CD4-positive, alpha-beta T cell treated with Interferon gamma for 1 hour (primary cell): ENCODE measurements at places on chromosomes 13 and 19.

DNA sequence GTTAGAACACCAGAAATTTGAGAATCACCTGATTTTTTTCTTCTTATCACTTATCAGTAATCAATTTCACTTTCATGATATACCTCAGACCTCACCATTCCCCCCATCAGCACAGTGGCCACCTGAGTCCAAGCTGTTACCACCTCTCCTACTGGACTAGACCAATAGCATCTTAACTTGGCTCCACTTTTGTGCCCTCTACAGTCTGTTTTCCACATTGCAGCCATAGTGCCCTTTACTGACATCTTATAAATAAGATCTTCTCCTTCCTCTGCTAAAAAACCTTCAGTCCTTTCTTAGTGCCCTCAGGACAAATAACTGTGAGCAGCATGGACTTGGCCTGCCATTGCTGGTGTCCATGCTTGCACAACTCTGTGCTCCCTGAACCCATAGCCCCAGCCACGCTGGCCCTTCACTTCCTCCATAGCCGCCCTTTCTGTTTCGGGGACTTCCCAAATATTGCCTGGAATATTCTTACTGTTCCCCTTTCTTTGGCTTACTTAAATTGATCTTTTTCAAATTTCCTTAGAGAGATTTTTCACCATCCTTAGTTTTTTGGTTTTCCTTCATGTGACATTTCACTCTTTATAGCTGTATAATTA, 380.8 kb downstream of the LMO7 start:
- no peak for DNase-seq

DNA sequence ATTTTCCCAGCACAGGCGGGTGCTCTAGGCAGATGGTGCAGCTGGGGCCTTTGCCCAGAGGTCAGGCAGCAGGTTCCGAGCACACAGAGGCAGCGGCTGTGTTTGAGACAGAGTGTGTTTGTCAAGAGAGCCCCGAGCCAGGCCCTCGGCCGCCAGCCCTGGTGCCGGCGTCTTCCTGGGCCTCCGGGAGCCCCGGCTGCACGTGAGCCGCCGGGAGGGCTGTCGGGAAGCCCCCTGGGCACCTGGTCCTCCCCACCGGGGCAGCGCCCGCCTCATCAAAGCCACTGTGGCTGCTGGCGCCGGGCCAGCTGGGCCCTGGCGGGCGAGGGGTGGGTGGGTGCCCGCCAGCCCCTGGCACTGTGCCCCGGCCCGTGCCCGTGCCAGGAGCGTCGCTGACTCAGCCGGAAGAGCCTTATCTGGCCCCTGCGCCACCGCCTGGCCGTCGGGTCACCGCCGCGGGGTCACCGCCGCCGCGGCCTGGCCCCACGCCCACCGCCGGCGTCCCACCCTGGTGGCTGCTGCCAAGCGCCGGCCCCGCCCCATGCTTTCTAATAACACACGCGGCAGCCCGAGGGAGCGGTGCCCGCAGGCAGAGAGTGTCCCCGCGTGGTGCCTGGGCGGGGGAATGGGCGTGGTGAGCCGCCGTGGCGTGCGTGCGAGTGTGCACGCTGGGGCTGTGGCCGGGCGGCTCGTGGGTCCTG, 14.9 kb downstream of the ARID3A start:
- DNase-seq = peak; percentile 76

DNA sequence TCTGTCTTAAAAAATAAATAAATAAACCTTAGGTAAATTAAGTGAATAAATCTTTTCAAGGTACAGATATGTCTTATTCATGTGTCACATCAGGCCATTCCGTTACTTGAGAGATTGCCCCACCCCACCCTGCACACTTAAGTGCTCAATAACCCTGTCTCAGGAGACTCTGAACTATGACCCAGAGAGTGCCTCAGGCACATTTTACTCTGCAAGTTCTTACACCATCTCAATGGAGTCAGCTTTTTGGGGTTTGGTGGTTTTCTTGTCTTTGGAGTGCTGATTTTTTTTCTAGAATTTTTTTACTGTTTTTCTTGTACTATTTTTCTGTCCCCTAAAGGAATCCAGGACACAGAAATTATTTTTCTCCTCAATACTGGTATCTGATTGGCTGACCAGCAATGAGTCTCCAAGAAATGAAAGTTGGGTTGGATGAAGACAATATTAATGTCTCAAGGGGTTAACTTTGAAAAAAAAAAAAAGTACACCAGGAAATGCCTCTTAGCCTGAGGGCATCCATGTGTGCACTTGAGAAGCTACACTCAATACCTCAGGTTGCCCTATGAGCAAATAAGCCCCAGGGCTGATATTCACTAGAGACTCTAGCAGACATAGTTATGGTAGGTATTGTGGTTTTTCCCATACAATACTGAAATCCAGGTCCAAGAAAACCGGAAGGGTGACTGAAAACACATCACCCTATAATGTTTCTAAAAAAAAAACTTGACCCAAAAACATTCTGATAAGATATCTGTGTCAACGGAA, 114.6 kb upstream of the ZNF91 start:
- DNase-seq = no peak

DNA sequence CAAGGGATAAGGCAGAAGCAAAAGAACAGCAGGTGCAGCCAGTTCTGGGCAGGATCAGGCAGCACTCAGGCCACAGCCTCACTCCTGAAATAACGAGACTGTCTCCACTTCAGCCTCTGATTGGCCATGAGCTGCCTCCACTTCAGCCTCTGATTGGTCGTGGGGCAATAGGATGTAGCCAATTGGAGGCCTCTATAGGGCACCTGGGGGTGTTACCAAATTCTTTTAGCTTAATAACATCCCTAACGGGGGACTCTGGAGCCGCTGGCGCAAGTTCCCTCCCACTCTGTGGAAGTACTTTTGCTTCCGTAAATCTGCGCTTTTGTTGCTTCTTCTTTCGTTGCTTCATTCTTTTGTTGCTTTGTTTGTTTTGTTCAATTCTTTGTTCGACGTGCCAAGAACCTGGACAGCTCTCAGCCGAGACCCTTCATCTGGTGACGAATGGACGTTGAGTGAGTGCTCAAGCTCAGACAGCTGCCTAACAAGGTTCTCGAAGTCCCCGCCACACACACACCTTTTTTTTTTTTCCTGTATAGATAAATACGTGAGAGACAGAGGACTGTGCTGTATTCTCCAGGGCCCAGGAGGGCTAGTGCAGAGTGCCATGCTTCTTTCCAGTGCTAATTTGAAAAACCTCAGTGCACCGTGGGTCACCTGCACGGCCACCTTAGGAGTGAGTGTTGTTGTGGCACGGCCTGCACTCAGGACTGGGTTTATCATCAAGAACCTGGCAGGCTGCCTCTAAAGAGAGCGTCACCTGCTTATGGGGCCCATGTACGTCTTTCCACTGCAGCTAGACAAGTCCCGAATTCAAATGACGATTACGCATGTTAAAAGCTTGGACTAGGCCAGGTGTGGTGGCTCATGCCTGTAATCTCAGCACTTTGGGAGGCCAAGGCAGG, 32.0 kb upstream of the TUBGCP3 start:
- DNase-seq = no peak

- no peak for DNase-seq
These were observed 1637.0 kb downstream of the EFNB2 start for GRCh38 chr13:104898484-104898883.

GRCh38 chr13:34623331-34623730, 318.7 kb upstream of the NBEA start:
- DNase-seq = no peak

DNA sequence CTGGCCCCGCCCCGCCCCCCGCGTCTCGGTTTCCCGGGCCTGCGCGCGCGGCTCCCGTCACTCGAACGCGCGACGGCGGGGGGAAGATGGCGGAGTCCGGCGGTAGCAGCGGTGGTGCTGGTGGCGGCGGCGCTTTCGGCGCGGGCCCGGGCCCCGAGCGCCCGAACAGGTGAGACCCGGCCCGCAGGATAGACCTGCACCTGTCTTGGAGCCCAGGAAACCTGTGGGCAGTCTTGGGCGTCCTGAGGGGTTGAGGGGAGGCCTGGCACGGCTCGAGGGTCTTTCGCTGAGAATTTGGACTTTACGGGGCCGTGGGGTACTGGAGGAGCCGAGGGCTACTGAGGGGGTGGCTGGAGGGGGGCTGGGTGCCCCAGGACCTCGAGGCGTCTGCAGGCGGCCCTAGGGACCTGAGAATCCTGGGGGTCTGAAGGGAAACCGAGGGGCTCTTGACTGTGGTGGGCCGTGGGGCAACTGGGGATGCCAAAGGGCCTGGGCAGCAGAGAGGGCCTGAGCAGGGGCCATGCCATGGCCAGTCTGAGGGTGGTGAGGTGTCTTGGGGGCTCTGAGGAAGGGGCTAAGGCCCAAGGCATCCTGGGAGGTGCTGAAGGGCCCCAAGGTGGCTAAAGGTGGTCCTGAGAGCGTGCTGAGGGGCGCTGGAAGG, at the start of gene KLHL26:
Gene KLHL26, plus strand, starts transcription at position 60 of the 661 bp plus-strand sequence. Its CDS starts 27 bp downstream, at position 87.
- no peak for DNase-seq

DNA sequence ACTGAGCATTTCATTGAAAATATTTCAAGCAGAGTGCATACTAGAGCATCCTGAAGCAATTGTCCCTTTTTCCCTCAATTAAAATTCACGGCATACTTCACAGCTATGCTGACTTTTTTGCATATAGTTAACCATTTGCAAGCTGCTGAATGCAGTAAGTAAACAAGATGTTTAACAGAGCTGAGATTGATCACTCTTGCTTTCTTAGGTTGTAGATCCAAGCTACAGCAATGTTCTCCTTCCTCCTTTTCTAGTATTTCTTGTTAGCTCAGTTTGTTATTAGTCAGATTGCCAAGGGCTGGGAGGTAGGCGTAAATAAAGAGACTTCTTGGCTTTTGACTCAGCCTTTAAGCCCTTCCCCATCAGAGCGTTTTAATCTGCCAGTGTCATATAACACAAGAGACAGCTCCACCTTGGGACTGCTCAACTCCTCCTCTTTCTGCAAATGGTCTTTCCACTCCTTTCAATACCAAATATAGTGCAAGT, at the start of gene SLITRK6:
Gene SLITRK6, minus strand, starts transcription at position 323 of the 486 bp plus-strand sequence. CDS start 2,911 bp downstream, outside the sequence.
- no peak for DNase-seq

DNA sequence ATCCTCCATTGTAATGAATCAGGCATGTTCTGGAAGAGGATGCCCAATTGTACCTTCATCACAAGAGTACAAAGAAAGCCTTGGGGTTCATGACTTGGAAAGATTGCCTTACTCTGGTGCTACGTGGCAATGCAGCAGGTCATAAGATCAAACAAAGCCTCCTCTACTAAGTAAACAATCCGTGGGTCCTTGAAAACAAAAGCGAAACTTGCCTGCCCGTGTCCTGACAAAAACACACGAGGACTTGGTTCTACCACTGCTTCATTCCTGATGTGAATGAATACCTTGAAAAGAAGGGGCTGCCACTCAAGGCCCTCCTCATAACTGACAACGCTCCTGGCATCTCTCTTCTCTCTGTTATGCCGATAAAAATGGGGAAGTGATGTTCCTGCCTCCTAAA, 18.9 kb downstream of the ZNF563 start:
- no peak for DNase-seq

DNA sequence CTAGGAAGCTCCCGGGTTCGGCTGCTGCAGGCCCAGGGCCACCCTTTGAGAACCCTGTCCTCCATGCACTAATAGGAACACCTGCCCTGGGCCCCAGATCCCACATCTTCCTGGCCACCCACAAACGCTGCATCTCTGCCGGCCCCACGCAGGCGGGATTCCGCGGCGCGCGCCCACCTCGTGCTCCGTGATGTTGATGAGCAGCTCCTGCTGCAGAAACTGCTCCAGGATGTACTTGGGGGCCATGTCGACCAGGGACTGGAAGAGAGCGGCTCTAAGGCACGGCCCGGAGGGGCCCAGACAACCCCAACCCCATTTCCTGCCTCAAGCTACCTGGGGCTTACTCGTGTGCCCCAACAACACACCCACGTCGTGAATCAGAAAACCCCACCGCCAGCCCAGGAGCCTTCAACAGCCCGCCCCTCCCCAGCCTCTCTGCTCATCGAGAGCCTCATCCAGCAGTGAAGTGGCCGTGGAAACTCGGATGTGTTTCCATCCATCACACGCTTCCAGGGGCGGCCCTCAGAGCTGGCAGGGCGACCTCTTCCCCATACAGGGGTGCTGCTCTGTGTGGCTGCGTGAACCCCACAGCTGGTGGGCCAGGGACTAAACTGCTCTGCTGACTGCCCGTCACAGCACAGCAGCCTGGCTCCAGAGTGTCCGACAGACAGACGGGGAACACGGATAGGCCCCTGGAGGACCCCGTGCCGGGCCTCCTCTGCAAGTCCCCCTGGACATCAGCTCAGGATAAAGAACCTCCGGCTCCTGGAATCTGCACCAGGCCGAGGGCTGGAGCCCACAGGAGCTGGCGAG, 4.2 kb downstream of the POLR2E start:
- no peak for DNase-seq
